IMR-90 (cell line): ENCODE measurements at places on chromosomes 5 and 9. TPM values are rescaled to one million over a fixed set of nuclear protein-coding genes. Genes with fewer than 3 reads are reported as not detected.

DNA sequence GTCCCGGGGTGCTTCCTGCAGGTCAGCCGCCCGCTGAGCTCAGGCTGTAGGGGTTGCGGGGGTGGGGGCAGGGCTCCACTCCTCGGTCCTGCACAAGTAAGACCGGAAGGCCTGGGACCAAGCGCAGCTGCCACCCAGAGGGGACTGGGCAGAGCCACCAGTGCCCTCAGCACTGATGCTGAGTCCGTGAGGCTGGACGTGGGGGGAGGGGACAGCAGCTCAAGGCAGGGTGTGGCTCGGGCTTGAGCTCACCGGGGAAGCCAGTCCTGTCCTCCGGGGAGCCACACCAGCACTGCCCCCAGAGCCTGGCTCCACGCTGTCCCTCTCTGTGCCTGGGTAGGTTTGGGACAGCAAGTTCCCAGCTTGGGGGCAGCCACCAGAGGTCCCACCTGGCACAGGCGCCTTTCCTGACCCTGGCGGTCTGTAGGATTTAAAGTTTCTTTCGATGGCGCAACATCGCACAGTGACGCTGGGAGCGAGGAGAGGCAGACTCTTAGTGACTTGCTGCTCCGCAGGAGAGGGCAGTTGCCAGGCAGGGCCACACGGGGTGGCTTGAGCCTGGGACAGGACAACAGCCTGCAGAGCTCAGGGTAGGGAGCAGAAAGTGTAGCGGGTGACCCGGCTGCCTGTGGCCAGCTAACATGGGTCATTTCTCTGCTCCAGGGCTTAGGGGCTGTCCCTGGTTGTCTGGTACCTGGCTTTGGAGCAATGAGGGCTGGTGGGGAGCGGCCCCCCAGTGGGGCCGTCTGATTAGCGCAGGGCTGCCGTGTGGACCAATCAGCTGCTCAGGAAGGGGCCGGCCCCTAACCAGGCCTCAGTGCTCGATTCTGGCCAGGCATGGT lies 5.7 kb downstream of the LCN1 start:
- no peak for DNase-seq

DNA sequence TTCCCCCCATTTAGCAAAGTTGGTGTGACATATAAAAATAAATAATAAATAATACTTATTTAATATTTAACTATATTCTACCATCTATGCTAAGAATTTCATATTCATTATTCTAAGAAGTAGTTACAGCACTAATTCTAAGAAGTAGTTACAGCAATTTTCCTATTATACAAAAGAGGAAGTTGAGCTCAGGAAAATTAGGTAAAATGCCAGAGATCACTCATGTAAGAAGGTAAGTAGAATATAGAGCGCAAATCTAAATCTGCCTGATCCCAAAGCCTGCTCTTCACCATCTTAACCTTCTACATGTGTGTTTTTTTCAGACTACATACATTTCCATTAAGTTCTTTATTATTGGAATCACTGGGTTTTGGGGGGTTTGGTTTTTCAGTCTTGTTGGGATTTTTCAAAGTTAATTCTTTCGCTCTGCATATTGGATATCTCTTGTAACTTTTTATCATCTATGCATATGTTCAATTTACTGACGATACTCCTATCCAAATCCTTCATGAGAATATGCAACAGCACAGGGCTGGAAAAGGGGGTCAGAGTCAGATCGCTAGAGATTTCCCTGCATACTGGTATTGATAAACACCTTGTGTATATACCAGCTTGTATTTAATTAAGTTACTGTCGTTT lies 852.1 kb downstream of the MAT2B start:
- DNase-seq = no peak

DNA sequence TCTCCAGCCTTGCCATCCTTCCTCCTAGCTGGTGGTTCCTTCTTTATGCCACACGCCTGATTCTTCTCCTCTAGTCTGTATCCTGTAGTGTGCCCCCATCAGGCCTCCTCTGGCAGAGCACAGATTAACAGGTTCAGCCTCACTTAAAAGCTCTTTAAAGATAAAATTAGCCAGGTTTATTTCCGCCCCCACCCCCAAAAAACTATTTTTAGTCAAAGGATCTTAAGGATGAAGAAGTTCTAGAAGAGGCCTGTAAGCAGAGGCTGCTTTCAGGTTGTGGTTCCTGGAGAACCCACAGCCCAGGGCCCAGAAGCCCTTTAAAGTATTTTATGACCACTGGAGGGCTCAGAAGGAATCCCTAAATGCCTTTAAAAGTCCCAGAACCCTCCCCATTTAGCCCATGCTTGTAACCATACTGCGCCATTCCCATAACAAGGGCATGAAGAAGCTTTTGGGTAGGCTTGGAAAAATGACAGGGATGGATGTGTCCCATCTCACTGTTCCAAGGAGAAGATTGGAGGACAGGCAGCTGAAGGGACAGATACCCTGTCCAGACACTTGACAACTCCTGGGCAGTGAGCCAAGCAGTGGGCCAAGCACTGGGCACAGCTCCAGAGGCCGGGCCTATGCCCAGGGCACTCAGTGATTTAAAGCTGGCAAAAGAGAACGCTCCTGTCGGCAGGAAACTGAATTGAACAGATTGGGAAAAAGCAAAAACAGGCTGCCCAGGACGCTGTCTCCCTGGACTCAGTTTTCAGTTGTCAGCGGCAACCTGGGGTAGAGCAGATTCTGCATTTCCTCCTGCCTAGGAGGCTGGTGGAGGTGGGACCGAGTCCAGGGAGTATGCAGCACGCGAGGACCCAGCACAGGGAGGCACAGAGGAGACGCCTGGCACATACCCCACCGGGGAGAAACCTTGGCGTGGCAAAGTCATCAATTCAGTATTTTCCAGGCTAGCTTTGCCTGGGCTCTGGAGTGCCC lies 106.3 kb upstream of the SSBP2 start:
- DNase-seq = no peak

- DNase-seq = peak; percentile 95
These were observed 41.5 kb downstream of the SH3PXD2B start for GRCh38 chr5:172412724-172413286.

RABEPK gene
- 49.7 and 59.7 TPM in 2 replicates for total RNA-seq
